Transverse colon (tissue), 4 donors: ENCODE measurements at places on chromosomes 16 and 17. TPM values are rescaled to one million over a fixed set of nuclear protein-coding genes. Genes with fewer than 3 reads are reported as not detected.

Gene ZNF652
- 25.8 TPM for total RNA-seq

DNA sequence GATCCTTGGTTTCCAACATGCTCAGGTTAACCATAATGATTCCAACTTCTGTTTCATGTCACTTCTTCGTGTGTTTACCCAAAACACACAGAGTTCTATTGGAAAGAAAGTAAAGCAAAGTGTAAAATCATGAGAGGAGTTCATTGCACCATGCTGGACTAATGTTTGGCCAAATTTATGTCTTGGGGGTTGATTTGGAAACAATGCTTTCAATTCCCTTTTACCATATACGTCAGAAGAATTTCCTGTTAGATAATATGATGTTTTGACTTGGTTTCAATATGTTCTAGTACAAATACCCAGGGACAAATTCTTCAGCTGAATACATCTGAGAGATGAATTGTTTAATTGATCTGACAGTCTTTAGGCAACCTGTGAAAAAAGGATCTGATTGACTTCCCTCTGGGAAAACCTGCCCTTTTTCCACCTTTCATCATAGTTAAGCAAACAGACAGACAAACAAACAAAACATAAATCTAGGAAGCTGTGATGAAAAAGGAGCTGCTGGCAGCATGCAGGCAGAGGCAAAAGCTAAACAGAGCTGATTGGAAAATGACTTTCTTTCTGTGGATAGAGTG lies 26.0 kb upstream of the MPHOSPH6 start:
- DNase-seq = no peak

DNA sequence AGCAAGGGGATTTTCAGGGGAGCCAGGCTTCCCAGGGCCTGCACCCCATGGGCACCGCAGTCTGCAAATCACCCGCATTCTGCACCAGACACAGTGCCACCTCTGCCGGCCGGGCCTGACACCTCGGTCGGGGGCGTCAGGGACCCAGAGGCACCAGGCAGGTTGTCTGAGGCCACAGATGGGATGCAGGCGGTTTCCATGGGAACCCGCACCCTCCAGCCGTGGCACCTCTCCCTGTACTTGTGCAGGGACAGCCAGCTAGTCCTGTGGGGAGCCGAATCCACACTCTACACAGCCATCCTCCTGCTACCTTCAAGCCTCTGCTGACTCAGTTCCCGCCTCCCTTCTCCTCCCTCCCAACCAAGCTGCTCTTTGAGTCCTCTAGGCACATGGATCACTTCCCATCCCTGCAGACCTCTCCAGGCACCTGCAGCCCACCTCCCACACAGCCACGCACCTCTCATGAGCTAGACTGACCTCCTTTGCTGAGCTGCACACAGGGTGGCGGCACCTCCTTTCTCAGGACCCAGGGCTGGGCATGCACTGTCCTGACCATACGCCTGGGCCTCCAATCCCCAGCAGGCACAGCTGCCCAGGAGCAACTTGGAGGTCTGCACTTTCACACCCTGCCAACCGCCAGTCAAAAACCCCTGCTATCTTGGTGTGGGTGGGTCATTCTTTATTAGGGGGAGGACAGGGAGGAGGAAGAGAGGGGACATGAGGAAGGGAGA lies 119.5 kb downstream of the C16orf78 start:
- DNase-seq = no peak

DNA sequence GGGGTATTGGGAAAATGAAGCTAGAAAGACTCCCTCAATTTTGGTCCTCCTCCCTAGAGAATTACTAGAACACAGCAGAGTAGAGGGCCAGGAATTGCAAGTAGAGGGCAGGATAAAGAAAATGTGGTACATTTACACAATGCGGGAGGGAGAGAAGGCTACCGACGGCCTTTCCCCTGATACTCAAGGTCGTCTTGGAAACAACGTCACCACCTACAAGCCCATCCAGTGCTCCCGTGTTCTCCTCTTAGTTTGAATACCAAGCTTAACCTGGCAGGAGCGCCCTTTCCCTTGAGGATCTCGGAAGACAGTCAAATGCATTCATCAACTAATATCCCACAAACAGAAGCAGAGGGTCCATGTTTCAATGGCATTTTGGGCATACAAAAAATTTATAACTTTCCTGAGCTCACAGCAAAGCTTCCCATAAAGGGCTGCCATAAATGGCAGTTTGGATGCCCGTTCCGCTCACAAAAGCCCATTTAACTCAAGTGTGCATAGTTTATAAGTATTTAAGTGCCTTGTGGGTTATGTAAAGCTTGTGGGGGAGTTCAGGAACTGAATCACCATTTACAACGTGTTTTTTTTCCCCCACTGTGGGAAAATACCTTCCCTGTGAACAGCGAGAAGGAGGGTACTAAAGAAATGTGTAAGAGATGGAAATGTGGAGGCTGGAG lies 414.6 kb downstream of the SLC39A11 start:
- no peak for DNase-seq

GRCh38 chr16:61555718-61556441 lies 480.4 kb downstream of the CDH8 start:
- no peak for DNase-seq

DNA sequence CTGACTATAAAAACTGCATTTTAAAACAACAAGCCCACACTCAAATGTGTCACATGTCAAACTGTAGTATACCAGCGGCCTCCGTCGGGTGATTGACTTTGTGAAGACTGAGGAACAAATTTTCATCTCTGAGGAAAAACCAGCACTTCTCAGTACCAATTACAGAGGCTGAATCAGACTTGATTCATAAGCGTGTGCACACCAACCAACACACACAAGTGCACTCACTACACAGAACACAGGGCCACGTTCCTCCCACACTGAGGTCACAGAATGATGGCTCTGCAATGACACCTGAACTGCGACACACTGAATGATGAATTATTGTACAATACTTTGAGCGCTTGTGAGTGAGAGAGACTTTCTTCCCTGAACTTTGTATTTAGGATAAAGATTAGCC lies 29.6 kb downstream of the XPO6 start:
- no peak for DNase-seq
